ENCODE measurements at places on chromosomes 7 and 10. TPM values are rescaled to one million over a fixed set of nuclear protein-coding genes. Genes with fewer than 3 reads are reported as not detected.
A peak's percentile ranks its signal among the peaks of the same experiment; 100 is the strongest.

CCL24 gene
- total RNA-seq, result not detected

FXYD4 gene
- not detected for total RNA-seq

TET1 gene
- total RNA-seq, result 0.15 TPM

SVOPL gene
- not detected for total RNA-seq

C10orf67 gene
- not detected for total RNA-seq

HGF gene
- total RNA-seq, result 0.79 TPM

AOAH gene
- total RNA-seq, result 12.0 TPM

OGDHL gene
- total RNA-seq, result 0.79 TPM

DNA sequence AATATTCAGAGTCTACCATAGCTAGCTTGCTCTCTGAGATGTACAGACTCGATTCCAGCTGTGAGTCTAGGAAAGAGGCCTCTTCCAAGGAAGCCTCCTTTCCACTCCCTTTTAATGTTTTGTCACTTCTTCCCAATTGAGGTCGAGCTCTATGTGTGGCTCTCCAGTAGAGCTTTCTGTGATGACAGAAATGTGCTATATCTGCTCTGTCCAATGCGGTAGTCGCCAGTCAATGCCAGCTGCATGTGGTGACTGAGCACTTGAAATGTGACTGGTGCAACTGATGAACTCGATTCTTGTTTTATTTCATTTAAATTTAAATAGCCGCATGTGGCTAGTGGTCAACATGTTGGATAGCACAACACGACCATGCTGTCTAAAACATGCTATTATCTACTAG is 387.0 kb upstream of the NRP1 start:
- H3K27me3 ChIP-seq, result no peaks in the 10 kb centered on the region
- DNase-seq, result no peak
- H3K36me3 ChIP-seq, result no peaks in the 10 kb centered on the region

DNA sequence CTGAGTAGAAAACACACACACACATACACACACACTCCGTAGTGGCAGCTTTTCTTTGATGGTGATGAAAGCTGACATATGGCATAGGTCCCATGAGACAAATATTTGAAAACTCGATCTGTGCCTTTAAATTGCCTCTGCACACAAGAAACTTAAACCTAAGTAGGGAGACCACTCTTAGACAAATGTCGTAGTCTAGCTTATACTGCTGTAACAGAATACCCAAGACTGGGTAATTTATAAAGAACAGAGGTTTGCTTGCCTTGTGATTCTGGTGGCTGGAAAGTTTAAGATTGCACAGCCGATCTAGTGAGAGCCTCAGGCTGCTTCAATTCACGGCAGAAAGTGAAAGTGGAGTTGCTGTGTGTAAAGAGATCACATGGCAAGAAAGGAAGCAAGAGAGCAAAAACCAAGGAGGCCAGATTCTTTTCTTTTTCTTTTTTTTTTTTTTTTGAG is 489.4 kb upstream of the SORCS1 start:
- DNase-seq, result no peak
- H3K27ac ChIP-seq, result peak overlapping the region; percentile 9
- no peaks in the 10 kb centered on the region for H3K36me3 ChIP-seq

DNA sequence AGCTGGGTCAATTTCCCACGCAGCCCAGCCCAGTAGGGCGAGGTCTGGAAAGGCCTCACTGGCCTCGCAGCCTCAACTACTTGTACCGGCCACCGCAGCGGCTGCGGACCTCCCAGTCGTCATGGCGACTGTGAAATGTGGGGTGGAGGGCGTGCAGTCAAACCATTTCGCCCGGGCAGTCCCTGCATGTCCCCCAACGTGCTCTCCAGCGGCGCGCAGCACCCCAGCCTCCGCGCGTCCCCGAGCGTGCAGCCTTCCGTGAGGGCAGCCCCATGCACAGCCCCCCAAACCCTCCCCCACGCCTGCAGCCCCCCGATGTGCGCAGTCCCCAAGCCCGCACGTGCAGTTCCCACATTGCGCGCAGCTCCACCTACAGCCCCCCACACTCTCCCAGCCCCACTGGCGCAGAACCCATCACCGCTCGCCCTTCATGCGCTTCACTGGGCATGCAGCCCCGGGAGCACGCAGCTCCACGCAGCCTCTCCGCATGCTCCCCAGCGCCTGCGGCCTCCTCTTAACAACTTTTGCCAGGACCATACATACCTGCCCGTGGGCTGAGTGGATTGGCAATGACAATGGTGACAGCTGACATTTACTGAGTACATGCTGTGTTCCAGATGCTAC is 34.5 kb upstream of the SFTPD start:
- H3K4me3 ChIP-seq, result no peak overlapping the region
- H3K27me3 ChIP-seq, result no peaks in the 10 kb centered on the region
- H3K36me3 ChIP-seq, result no peaks in the 10 kb centered on the region
- no peak overlapping the region for H3K27ac ChIP-seq
- no peak for DNase-seq
- peaks cover 55% of the 10 kb centered on the region for H3K4me1 ChIP-seq

GRCh38 chr7:28926871-28927597 is 31.1 kb downstream of the TRIL start:
- H3K36me3 ChIP-seq, result no peaks in the 10 kb centered on the region
- peaks cover 12% of the 10 kb centered on the region for H3K4me1 ChIP-seq
- no peaks in the 10 kb centered on the region for H3K27me3 ChIP-seq
- peak; percentile 14 for DNase-seq

DNA sequence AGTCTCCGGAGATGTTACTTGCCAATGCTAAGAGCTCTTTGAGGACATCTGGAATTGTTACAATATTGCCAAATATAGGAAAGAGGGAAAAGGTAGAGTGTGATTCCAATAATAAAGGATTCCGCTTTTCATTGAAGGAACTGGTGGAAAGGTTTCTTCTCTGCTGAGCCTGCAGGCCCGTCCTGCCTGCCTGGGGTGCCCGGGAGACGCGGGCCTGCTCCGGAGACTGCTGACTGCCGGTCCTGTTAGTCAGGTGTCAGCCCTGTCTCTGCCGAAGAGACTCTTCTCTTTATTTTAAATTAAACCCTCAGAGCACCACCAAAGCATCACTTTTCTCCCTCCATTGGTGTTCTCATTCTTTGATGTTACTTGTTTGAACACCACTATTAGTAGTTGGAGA is 2.2 kb downstream of the EGFR start:
- H3K36me3 ChIP-seq, result no peaks in the 10 kb centered on the region
- DNase-seq, result no peak
- H3K4me3 ChIP-seq, result peak overlapping the region; percentile 84
- peaks cover 39% of the 10 kb centered on the region for H3K4me1 ChIP-seq
- no peaks in the 10 kb centered on the region for H3K27me3 ChIP-seq

DNA sequence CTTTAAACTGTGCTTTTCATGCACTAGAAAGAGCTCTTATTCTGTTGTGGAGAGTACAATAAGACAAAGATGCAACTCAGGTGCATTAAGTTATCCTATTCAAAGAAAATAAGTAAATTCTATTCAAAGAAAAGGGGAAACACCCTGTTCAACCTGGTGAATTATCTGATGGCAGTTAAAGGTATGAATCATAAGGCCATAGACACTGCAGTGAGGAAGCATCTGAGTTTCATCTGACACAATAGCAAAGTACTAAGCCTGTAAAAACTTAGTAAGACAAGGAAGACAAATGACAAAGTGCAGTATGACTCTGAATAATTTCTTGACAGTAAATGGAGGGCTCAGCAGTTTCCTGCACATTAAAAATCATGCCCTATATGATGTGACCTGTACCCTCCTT is 91.0 kb upstream of the LRRTM3 start:
- no peaks in the 10 kb centered on the region for H3K27me3 ChIP-seq
- H3K36me3 ChIP-seq, result no peaks in the 10 kb centered on the region

GRCh38 chr7:137977173-137977572 is 24.7 kb downstream of the CREB3L2 start:
- H3K4me1 ChIP-seq, result peaks cover 44% of the 10 kb centered on the region
- H3K4me3 ChIP-seq, result no peak overlapping the region
- no peaks in the 10 kb centered on the region for H3K36me3 ChIP-seq
- no peak for DNase-seq
- H3K27me3 ChIP-seq, result no peaks in the 10 kb centered on the region

GRCh38 chr10:110747609-110748464 is 103.7 kb downstream of the RBM20 start:
- H3K4me3 ChIP-seq, result no peak overlapping the region
- no peak for DNase-seq
- H3K36me3 ChIP-seq, result no peaks in the 10 kb centered on the region
- H3K4me1 ChIP-seq, result peaks cover 9% of the 10 kb centered on the region

GRCh38 chr7:289209-289755 is 688 bp upstream of the FOXL3 start:
- H3K4me1 ChIP-seq, result peaks cover 9% of the 10 kb centered on the region
- no peak for DNase-seq
- H3K4me3 ChIP-seq, result no peak overlapping the region

GRCh38 chr10:14557567-14557966 is 217.1 kb downstream of the FAM107B start:
- DNase-seq, result no peak
- H3K27ac ChIP-seq, result no peak overlapping the region
- H3K36me3 ChIP-seq, result no peaks in the 10 kb centered on the region

DNA sequence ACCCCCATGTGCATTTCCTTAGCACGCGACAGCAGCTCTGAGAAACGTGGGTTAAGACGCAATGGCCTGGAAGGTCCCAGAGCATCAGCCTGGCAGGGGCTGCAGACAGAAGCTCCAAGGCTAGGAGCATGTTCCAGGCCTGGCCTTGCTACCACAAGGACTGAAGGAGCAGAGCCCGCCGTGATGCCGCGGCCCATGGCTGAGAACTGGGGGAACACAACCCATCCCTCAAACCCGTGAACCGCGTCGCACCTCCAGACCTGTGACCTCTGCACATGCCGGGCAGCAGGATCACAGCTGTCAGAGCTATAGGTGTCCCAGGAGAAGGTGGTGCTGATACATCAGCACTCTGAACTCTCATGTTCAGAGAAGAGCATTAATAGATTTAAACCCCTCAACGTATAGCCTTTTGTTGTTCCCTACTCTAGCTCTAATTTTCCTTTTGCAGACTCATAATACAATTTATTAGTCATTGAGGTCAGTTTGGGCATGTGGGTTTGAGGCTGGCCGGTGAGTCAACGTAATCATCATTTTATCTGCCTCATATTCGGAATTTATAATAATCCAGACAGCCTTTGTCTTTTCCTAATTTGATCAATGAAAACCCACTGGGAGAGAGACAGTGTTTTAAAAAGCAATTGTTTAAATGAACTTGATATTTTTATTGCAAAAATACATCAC is 222.5 kb upstream of the TCERG1L start:
- H3K36me3 ChIP-seq, result no peaks in the 10 kb centered on the region
- H3K4me3 ChIP-seq, result no peak overlapping the region
- no peaks in the 10 kb centered on the region for H3K27me3 ChIP-seq

Measured in esophagus squamous epithelium (tissue), 5 donors.